ENCODE measurements at places on chromosomes 1 and 21.

- DNase-seq = no peak
Observed at GRCh38 chr1:19613171-19613703, 30.9 kb upstream of the NBL1 start.

DNA sequence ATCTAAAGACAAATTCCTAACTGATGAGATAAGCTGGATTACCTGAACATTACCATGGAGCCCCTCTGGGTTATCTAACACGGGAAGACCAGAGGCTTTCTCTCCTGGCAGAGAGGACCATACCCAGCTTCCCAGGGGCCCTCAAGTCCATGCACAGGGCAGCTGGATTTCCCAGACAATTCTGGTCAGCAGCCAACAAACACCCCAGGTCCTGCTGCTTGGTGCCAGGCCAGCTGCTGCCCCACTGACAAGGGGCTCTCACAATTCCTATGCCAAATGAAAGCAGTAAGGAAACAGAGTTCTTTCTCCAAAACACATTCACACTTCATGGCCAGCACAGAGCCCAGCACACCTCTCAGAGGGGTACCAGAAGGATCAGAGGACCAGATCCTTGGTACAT, 114.2 kb downstream of the HLCS start:
- no peak for DNase-seq

GRCh38 chr1:153790966-153791647, 15.9 kb downstream of the SLC27A3 start:
- peak; percentile 90 for DNase-seq

DNA sequence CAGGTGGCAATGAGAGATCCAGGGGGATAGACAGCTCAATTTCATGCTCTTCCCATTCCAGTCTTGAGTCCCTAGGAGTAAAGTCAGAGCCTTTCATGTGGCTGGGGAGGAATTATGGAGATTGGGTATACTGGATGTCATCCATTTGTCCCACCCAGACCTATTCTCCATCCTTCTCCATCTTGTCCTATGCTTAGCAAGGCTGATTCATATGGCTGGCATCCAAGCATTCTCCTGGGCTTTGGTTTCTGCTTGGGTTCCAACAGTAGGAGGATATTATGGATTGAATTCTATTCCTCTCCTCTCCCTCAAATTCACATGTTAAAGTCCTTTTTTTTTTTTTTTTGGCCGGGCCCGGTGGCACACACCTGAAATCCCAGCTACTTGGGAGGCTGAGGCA, 3.8 kb upstream of the CDC20 start:
- no peak for DNase-seq

DNA sequence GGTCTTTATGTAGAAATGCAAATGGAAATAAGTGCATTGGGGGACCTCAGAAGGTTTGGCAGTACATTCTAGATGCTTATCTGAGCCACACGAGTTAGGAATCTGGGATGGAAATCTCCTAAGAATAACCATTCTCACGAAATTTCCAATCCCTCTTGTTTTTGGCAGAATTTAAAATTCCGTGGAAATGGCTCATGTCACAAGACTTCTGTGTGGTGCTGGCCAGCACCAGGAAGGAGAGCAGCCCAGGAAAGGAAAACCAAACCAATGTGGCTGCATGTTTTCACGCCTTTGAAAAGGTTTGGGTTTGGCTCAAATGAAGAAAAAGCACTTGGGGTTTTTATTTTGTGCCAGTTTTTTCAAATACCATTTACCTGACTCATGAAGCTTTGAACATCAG, 80.1 kb upstream of the KCNK2 start:
- DNase-seq = peak; percentile 97

- DNase-seq = no peak
Observed at GRCh38 chr1:175124861-175125260, 57.2 kb downstream of the TNN start.

DNA sequence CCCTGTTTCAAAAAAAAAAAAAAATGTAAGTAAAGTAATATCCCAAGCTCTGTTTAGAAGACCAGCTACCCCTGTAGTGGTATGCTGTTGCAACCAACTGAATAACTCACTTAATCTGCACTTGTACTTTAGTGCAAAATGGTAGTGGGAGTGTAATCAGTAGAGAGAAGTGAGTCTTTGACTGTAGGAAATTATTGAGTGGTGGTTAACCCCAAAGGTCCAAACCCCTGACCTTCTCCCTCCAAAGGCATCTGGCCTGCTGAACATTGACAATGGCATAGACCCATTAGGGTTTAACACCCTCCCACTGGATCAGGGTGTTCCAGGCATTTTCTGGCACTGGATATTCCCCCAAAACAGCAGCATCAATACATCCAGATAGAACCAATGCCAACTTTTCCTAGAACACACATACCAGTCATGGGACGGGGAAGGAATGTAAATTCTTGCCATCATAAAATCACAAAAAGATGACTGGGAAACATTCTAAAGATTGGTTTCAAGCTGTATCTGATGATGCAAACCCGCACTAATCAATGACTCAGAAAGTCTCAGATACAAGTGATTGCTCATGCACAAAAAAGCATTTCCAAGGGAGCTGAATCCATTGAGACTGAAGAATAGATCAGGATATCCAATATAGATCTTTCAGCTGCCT, 110.3 kb downstream of the MRPL39 start:
- peak; percentile 78 for DNase-seq

- no peak for DNase-seq
Observed at GRCh38 chr21:45916011-45916840, 65.3 kb upstream of the COL6A1 start.

- no peak for DNase-seq
Observed at GRCh38 chr1:64875606-64876005, 90.7 kb downstream of the JAK1 start.

DNA sequence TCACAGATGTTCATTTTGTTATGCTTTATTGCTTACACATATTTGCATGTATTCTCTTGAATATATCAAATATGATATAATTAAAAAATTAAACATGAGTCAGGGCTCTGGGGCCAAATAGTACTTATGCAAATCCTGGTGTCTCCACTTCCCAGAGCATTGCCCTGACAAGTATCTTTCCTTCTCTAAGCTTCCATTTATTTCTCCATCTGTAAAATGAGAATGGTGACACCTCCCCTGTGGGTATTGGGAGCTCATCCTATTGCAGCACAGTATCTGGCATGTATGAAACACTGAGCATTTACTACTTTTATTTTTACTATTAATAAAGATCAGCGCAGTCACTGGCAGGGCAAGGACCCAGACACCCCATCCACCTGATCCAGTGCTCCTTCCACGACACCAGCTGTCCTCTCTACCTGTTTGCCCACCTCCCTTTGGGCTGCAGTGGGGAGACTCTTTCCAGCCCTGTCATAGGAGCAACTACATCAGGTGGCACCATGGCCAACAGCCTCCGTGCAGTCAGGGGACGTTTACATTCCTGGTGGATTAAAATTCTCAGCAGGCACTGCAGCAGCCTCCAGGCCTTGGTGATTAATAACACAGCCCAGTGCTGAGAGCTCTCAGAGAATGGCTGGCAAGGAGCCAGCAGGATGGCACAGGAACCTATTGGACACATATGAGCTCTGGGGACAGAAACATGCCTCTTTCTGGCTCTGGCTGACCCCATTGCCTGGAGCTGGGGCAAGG, 113.0 kb downstream of the DMRTB1 start:
- DNase-seq = no peak

GRCh38 chr1:220884981-220885918, 6.0 kb downstream of the HLX start:
- no peak for DNase-seq

GRCh38 chr1:155141749-155142148, 1.4 kb upstream of the DPM3 start:
- DNase-seq = no peak

DNA sequence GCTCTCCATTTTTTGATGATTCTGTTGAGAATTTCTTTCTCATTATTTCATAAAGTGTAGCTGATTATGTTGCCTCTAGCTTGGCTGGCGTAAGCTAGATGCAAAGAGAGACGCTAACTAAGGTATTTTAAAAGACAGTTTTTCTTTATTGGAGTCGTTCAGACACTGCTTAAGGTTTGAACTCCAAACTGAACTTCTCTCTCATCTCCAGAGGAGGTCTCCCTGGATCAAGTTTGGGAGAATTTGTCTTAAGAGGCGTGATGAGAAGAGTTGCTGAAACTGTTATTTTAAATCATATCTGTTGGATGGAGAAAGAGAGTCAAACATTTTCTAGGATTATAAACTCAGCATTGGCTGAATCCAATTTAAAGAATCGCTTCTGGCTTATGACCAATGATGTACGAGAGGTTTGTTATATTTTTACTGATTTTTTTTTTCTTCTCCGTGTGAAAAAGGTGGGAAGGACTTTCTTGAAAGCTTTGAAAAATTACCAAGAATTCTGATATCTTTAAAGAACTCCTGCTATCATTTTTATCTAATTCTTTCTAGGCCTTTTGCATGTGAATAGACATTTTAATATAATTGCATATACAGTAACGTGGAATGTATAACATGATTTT, 34.0 kb downstream of the MAP3K7CL start:
- peak; percentile 66 for DNase-seq

DNA sequence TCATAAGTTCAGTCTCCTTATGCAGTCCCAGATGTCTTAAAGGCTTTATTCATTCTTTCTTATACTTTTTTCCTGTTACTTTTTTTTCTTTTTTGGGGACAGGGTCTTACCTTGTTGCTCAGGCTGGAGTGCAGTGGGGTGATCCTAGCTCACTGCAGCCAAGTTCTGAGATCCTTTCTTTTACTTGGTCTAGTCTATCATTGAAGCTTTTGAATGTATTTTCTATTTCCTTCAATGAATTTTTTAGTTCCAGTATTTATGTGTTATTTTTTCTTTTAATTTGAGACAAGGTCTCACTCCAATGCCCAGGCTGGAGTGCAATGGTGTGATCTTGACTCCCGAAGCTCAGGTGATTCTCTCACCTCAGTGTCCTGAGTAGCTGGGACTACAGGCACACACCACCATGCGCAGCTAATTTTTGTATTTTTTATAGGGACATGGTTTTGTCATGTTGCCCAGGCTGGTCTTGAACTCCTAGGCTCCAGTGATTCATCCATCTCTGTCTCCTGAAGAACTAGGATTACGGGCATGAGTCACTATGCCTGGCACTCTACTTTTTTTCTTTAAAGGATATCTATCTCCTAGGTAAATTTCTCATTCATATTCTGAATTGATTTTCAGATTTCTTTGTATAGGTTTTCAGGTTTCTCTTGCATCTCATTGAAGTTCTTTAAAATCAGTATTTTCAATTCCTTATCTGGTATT, 26.1 kb upstream of the GTF2B start:
- DNase-seq = no peak

- no peak for DNase-seq
Observed at GRCh38 chr1:184487531-184488193, 100.8 kb downstream of the C1orf21 start.

DNA sequence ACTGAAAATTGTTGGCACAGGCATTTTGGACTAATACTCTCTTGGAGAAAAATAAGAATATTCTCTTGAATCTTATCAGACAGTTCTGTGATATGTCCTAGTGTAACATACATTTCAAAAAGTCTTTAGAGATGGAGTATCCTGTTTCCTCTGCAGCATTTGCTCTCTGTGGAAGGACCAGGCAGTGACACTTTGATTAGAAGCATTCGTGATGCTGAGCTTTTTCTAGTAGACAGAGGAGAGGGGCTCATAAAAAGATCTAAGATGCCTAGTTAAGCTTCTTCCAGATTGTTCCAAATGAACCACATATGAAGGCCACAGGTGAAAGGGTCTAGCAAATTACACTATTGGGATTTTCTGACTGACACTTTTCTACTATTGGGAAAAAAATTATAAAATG, 120.3 kb downstream of the C1orf21 start:
- DNase-seq = no peak

- DNase-seq = no peak
Observed at GRCh38 chr1:22815421-22816066, 104.9 kb downstream of the EPHB2 start.

GRCh38 chr1:46180082-46180616, 3.9 kb upstream of the P3R3URF start:
- no peak for DNase-seq

DNA sequence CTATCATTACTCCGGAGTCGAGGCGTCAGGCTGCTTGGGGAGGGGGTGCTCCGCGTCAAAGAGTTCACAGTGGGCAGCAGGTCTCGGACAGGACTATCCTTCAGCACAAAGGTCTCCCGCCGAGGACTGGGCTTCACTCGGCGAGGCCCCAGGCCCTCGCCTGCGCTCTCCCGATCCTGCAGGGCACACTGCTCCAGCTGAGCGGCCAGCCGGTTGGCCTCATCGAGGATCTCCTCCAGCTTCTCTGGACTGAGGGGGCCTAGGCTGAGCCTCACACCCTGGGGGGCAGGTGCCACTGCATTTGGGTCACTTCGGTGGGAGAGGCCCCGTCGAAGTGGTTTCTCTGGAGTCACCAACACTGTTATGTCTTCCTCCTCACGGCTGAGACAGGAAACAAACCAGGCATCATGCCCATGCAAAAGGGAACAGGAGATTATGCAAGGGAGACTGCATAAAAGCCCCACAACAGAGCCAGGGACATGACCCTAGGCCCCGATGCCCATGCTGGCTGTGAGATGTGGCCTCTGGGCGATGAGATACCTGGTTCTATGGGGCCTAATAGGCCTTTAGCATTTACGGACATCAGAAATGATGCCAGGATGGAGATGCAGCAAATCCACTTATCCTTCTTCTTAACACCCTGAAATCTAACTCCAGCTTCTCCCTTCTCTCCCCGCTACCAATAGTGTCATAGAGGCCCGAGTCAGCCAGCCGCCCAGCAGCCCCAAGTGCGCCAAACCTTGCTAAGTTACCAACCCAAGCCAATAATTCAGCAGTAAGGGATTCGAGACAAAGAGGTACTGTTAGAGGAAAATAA, 1.1 kb downstream of the PSRC1 start:
- no peak for DNase-seq

GRCh38 chr1:232273011-232273410, 356.9 kb downstream of the SIPA1L2 start:
- DNase-seq = no peak

- no peak for DNase-seq
Observed at GRCh38 chr1:80170811-80171485, 1164.4 kb upstream of the ADGRL4 start.

DNA sequence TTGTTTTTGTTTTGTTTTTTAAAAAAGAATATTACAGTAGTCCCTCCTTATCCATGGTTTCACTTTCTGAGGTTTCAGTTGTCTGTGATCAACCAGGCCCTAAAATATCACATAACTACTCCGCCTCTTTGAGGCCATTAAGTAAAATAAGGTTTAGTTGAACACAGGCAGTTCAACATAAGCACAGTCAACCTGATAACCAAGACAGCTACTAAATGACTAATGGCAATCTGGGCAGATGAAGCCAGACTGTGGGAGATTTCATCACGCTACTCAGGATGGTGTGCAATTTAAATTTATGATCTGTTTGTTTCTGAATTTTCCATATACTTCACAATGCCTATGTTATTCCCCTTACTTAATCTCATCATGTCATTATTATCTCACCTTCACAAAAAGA, 30.1 kb downstream of the LDLRAD1 start:
- no peak for DNase-seq

- no peak for DNase-seq
Observed at GRCh38 chr1:104463126-104463697, 713.5 kb downstream of the AMY1C start.

DNA sequence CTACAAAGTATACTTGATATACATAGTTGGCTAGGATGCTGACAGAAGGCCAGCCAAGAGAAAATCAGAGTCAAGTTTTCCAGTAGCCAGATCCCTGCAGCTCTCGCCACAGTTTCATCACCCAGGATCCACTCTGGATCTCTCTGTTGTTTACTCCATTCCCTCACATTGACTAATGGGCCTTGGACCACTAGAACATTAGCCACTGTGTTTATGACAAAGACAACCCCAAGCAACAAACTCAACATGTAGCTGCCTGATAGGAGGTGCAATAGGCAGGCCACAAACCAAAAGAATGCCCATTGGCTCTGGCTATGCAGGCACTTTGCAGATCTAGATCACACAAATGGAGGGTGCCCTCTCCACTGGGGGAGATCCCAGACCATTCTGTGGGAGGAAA, 44.2 kb downstream of the ARHGEF11 start:
- no peak for DNase-seq
